ENCODE measurements at places on chromosomes 6 and 20.

DNA sequence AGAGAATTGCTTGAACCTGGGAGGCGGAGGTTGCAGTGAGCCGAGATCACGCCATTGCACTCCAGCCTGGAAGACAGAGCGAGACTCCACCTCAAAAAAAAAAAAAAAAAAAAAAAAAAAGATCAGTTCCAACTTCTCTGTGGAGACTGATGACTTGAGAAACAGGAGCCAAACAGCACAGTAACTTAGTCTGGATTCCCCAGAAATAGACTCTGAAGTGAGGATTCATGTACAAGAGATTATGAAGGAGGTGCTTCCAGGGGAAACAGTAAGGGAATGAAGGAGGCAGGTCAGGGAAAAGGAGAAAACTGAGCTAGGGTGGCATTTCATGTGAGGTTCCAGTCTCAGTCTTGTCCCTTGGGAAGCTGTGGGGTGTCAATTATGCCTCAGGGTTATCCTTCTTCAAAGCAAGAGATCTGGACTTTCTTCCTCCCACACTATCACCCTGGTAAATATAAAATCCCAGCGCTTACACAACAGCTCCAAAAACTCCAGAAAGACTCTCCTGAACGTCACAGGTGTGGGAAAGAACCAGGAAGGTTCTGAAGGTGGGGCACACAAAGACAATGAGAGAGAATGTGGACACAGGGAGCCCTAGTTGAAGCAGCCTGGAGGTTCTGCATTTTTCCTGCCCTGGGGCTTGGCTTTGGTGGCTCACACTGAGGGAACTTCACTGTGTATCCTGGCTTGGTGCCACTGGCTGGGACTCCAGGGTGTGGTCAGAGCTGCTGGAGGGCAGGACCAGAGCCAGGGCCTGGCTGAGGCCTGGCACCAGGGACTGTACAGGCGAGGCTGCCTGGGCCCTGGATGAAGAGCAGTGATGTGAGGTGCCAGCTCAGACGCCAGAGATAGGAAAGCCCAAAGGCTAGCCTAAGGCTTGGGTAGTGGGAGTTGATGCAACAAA, 46.8 kb downstream of the PCNA start:
- peak; percentile 61 for DNase-seq

DNA sequence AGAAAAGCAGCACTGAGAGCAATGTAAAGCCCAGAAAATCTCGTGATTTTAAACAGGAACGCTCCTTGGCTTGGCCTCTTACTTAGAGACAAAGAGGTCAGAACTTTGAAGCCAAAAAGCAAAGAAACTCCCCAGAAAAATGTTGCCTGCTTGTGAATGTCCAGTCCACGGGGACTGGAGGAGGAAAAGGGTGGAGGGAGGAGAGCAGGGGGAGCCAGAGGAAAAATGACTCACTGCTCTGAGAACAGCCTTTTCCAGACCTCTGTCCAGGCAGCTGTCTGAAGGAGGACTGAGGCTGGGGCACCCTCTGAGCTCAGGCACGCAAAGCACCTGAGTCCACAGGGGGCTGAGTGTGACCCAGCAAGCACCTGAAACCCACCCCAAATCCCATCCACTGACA, 64.7 kb downstream of the TRAM2 start:
- DNase-seq, result peak; percentile 82

DNA sequence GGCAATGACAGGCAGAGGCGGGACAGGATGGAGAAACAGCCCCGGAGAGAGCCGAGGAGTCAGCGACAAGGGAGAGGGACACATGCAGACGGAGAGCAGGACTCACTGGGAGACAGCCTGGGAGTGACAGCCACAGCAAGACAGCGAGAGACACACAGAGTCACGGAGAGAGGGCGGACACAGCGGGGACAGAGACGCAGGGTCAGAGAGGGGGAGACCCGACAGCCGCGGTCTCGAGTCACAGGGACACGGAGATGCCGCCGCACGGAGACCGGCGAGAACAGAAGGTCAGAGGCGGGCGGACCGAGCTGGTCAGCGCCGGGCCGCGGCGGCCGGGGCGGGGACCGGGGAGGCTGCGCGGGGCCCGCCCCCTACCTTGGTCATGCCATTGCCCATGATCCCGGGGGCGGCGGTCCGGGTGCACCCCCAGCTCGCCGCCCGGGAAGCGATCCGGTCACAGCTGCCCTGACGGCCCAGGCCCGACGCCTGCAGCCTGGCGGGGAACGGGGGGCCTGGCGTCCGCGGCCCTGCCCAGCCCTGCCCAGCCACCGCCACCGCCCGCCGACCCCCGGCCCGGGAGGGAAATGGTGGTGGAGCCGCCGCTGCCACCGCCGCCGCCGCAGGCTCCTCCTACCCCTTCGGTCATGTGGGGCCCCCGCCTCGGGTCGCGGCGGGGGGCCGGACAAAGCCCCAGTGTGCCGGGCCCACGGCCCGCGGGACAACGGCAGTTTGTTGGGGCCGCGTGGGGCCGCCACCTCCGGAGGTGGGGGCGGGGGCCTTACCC, at the start of the genes DUSP15 and TTLL9:
Gene DUSP15 (minus strand): TSS at position 586 of the 784 bp plus-strand sequence. CDS start 190 bp downstream, at position 396.
Gene TTLL9 (plus strand): TSS at position 693 of the 784 bp plus-strand sequence. CDS start 493 bp downstream, outside the sequence.
- DNase-seq, result no peak

DNA sequence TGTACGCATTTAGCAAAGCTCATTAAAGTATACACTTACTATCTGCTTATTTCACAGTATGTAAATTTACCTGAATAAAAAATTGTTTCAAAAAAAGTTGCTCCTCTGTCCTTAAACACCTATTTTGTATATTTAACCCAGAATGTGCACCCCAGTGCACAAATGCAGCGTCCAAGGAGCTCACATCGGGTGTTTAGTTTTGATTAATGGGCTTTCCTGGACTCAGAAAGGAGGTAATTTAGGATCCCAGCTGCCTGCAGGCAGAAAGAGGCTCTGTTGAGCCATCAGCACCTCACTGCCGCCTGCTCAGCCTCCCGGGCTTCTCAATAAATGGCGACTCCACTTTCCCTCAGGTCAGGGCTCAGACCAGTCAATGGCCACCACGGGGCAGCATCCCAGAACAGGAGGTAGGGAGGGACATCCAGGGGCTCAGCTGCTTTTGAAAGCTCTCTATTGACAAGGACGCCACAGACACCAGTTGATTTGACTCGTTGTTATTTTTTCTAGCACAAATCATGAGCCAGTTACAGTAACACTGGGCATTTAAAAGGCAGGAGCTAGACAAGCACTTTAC, 70.2 kb upstream of the TBC1D7 start:
- DNase-seq, result no peak

GRCh38 chr20:33589059-33589458, 73.1 kb upstream of the C20orf144 start:
- no peak for DNase-seq

DNA sequence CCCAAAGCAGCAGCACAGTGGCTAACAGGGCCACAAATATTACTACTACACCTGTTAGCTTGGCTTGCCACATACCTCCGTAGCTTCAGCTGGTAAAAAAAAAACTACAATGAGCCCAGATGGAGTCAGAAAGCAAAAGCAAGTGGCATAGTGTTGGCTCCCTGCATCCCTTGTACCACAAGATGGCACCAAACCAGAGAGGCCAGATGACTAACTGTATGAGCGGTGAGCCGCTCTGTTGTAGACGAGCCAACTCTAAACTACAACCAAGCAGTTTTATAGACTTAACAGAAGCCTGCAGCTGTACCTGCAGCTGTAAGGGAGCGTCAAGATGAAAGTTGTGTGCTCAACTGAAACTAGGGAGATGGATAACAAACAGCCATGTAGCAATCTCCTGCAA, 84.5 kb upstream of the MCHR2 start:
- no peak for DNase-seq

- DNase-seq, result no peak
These were observed 20.0 kb downstream of the PDYN start for GRCh38 chr20:1973601-1974440.

- DNase-seq, result no peak
These were observed 32.5 kb downstream of the AKAP7 start for GRCh38 chr6:131167773-131168172.

- no peak for DNase-seq
These were observed 29.4 kb downstream of the PHIP start for GRCh38 chr6:79048611-79049010.

DNA sequence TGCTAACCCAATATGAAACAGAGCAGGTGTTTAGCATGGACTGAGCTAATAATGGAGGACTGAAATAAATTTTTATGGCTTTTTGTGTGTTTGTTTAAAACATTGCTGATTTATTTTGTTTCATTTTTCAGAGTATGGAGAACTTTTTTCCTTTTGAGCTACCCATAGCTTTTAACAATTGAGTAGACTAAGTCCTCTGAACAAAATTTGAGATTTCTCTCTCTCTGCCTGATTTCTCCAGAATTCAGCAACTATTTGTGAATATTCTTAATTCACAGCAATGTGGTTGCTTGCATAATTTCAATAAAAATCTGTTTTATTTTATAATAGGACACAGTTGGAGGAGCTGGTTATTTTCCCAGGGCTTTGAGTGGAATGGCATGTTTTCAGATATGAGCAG, 103.7 kb downstream of the TPBG start:
- DNase-seq, result no peak

DNA sequence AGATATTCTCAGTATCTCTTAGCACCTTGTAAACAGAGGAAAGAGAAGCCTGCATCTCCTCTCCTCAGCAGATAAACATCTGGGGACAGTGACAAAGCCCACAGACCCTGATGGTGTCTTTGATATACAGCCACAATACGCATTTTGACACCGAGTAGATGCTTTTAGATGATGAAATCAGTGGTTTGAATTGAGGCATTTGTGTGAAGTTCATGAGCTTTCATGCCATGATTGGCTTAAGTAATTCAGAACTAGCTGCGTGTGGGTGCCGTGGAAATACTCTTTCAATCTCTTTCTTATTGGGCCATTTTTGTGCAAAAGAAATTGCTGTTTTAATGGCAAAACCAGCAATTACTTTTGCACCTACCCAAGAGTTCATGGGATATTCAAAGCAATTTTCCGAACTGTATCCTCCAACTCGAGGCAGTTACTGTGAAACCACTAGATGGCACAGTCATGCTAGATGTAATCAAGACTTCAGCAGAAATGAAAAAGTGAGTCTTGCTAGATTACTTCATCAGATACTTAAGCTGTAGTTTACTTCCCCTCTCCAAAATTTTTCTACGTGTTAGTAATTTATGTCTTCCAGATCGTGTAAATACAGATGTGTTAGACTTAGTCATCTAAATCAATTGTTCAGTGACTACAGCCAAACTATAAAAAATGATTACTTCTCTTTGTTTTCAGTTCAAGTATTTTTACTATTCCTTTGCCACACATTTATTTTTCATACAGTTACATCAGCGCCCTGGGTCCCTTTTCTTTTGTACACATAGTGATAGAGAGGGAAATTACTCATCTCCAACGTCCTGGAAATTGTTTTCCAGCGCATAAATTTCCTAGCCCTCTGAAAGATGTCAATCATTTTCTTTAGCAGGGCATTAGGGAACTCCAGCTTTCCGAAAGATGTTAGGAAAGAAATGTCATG, 49.4 kb downstream of the IYD start:
- peak; percentile 50 for DNase-seq

- no peak for DNase-seq
These were observed 66.0 kb downstream of the ELOVL5 start for GRCh38 chr6:53282741-53283140.

DNA sequence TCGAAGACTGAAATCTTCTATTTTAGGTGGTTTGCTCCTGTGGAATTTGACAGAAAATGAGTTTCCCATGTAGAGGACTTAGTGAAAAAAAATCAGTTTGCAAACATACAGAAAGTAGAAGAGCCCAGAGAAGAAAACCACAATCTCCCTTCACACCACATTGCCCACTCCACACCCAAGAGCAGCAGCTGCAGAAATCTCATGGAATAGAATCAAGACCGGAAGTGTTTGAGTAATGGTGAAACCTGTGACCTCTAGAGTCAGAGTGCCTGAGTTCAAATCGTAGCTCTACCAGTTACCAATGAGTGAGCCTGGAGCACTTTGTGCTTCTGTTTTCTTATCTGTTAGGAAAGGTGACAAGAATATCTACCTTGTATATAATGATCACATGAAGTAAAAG, 4.6 kb downstream of the SIRPG start:
- DNase-seq, result no peak

DNA sequence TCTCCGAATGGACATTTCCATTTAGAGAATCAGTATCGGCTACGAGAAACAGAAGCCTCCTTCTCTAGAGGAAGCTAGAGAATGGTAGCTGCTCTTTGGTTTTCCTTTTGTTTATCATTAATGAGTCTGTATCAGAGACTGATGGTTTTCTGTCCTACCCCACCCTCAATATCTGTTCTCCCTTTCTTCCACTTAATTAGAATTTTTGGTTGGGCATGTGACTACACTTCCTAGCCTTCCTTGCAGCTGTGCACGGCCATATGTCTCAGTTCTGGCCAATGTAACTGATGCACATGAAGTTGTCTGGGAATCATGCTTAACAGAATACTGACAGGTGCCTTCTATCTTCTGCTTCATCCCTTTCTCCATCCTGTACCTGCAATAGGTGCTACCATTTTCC, 19.0 kb downstream of the RNF24 start:
- DNase-seq, result no peak

GRCh38 chr6:50653253-50653652, 60.1 kb upstream of the TFAP2D start:
- no peak for DNase-seq

DNA sequence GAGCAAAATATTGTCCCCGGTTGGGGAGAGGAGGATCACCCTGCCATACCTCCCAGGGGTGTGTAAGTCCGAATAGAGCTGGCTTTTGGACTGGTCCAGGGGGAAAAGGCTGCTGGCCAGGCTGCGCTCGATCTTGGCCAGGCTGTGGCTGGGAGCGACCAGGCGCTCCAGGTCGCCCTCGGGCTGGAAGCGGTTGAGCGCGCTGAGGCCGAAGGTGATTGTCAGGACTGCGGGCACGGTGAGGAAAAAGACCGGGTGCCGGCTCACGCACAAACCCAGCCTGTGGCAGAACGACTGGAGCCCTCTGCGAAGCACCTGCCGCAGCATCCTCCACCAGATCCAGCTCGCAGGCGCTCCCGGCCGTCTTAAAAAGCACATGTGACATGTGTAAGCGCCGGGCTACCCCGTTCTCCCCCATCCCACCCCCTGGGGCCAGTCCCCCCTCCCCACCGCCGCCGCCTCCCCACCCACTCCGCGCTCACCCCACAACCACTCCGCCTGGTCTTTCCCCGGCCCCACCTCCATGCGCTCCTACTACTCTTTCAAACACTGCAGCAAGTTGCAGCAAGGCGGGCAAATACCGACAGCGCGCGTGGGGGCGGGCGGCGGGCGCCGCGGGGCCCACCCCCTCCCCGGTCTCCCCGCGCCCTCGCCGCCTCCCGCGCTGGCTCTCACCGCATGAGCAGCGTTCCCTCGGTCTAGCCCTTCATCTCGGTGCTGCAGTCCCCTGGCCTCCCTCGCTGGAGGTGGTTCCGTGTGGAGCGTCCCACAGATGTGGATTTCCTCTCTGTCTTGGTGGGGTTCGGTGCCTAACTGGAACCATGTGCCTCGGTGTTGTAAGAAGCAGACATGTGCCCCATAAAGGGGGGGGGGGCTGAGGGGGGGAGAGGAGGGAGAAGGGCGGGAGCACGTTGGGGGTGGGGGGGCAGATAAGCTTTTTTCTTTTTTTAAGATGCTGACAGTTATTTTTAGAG, 42.4 kb downstream of the PTCHD4 start:
- DNase-seq, result no peak

GRCh38 chr20:37839432-37839827, 63.5 kb upstream of the VSTM2L start:
- no peak for DNase-seq

- DNase-seq, result no peak
These were observed 89.2 kb downstream of the CD164 start for GRCh38 chr6:109292983-109293586.
